ENCODE measurements at places on chromosomes 3 and 15. TPM values are rescaled to one million over a fixed set of nuclear protein-coding genes. Genes with fewer than 3 reads are reported as not detected.

GRCh38 chr15:55290528-55291057 lies 980 bp upstream of the RAB27A start:
- peak; percentile 82 for DNase-seq

GRCh38 chr3:56118968-56119367 lies 349.3 kb downstream of the ERC2 start:
- DNase-seq, result no peak

- DNase-seq, result no peak
These were observed 5.9 kb upstream of the RBPMS2 start for GRCh38 chr15:64781299-64781698.

DNA sequence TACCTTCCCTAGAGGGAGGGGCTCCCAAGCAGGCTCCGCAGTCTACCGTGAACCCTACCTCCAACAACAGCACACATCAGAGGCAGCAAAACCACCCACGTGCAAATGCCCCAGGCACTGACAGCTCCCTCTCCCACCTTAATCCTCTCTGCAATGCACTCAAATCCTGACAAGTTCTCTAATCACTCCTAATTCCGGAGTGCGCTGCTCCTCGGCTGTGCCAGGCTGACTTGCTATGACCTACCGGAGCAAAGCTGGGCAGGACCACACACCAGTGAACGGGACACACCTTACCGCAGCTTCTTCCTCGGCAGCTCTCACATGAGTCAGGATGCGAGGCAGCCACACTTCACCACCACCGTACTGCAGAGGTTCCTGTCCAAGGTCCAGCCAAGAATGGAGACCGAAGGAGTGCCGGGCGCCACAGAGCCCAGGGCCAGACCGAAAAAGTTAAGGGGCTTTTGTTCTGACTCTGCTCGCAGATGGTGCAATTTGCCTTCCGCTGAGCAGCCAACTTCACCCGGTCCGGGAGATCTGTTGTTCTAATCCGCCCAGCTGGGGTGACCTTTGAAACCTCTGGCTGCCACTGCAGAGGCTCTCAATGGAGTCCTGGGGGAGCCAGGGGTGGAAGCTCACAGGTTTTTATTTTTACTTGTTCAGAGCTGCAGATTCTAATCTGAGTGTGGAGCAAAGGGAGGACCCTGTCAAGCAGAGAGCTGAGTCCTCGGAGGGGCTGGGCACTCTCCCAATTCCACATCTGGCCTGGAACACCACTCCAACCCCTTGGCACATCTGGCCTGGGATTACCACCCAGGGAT lies 84.4 kb downstream of the MYLK start:
- DNase-seq, result no peak

DNA sequence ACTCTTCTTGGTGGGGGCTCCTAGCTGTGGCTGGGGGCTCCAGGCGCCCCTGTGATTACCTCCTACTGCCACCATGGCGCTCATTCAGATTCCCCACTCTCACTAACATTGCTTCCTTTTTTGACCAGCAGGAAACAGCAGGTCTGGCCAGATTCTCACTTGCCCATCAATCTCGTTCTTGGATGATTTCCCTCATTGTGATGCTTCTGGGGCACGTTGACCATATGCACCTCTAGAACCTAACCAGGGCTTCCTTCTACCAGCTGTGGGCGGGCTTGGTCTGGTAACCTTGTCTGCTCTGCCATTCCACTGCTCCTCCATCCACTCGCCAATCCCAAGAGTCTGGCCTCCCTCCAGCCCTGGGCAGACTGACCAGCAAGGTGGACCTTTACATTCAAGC lies 35.9 kb upstream of the PTPN23 start:
- no peak for DNase-seq

DNA sequence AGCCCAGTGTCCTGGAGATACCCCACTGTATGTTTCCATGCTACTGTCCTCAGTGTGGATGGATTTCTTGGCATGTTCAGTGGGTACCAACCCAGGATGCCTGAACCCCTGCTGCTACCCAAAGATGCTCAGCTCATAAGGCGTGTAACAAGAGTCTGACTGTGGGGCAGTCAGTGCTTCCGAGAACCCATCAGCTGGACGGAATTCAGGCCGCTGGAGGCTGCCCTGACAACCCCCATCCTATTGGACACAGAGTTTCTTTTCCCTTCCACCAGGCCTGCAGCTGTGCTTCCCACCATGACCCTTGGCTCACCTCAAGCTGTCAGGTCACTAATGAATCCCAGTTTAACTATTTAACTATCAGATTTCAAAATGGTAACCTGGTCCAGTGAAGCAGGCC lies 224.1 kb upstream of the FEZF2 start:
- DNase-seq, result no peak

GRCh38 chr3:194205675-194206133 lies 69.8 kb downstream of the HES1 start:
- no peak for DNase-seq

DNA sequence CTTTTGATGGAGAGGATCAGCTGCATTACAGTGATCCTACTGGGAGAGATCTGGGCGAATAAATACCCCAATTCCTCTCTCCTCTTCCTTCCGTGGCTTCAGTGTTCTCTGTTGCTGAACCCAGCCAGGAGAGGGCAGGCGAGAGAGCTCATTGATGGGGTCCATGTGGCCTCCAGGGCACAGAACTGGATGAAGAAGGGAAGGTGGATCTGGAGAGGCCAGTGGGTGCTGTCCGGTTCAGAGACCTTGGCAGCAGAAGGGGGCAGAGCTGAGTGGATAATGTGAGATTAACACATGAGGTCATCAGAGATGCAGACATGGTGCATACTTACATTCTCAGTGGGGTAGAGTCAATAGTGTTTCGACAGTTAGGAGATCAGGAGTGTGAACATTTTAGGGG lies 193.6 kb downstream of the CLSTN2 start:
- DNase-seq, result peak; percentile 21

GRCh38 chr3:138351151-138351550 lies 2.8 kb downstream of the MRAS start:
- DNase-seq, result no peak

GRCh38 chr15:70198441-70199123 lies 100.9 kb upstream of the TLE3 start:
- no peak for DNase-seq

DNA sequence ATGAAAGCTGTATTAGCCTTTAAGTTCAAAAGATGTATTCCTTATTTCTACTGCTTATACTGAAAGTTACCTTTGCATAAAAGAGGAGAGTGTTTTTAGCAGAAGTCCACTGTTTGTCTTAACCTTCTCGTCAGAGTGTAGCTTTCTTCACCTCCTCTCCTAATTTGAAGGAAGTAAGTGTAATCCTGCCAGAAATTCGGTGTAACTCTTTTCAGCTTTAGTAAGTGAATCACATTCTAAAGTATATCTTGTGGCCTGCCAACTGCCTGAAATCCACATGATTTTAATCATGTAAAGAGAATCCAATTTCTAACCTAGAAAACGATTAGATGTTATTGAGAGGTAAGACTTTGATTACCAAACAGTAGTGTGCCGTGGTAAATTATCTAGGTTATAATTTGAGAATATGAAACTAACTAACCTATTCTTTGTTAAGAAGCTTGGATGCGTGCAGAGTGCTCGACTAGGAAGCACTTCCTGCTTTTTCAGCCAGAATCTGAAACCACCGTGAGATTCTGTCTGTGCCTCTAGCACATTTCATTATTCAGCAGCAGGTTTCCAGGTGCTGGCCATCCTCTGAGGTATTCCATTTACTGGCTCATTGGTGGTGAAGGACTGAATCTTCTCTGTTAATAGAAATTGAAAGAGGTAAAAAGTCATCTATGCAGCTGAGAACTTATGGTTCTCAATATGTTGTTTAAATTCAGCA lies 7.5 kb downstream of the GYG1 start:
- no peak for DNase-seq

- no peak for DNase-seq
These were observed 491 bp upstream of the SENP7 start for GRCh38 chr3:101513419-101513986.

DNA sequence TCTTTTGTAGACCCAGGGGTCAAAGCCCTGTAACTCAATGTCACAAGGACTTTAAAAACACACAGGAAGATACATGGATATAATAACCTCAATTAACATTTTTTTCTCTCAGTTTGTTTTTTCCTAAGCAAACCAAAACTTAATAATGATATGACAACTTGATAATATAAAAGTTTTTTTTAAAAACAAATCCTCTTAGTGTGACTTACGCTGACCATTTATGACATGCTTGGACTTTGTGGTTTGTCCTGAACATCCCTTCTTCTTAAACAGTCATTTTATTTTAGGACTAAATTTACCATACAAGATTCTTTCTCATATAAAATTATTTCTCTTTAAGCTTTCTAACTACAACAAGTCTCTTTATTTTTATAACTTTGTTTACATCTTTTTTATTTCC lies 25.4 kb upstream of the FAM3D start:
- no peak for DNase-seq

GRCh38 chr15:43930079-43930478 lies 103.3 kb downstream of the WDR76 start:
- DNase-seq, result no peak

DNA sequence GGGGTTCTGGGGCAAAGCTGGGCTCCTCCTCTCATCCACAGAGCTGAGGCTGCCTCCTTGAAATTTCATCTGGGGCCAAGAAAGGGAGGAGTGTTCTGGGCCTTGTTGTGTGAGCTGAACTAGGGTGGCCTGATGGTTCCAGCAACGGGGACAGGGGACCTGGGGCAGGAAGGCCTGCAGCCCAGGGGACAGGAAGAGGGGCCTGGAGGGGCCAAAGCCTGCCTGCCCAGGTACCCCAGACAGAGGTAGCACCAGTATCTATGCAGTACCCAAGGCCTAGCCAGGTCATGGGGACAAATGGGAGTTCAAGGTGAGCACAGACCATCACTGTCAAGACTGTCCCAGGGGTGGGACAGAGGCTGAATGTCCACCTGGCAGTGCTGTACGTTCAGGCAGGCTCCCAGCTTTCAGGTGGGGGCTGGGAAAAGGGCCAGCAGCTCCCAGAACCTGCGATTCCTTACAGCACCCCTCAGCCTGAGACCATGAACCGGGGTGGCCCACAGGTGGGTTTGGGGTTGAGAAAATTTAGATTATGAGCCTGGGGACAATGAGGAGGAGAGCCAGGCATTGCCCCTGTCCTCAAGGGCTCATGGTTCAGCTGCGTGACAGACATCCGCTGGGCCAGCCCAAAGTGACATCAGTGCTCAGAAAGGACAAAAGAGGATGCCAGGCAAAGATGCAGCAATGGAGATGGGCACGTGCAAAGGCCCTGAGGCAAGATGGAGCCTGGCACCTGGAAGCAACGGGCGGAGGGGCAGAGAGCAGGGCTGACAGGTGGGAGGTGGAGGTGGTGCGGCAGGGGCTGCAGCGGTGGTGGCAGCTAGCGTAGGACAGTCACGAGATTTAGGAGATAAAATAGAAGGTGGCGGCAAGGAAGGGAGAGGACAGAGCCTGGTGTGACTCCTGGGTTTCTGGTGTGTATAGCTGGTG lies 28.0 kb downstream of the PSTPIP1 start:
- peak; percentile 33 for DNase-seq

GRCh38 chr3:105139881-105140560 lies 226.7 kb upstream of the ALCAM start:
- peak; percentile 10 for DNase-seq

DNA sequence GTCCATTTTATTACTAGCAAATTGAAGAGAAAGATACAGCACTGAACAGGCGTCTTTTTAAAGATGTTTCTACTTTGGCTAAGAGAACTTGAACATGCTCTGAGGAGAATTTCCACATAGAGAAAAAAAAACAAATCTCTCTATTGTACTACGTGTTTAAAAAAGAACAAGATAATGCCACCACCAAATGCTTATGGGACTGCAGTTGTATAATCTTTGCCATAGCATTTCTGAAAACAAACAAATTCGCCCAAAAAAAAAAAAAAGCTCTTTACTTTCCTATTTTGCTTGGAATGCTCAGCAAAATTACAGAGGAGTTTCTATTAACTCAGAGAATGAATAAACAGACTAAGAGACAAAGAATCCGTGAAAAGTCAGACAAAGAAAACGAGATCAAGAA lies 114.2 kb downstream of the CNTN3 start:
- DNase-seq, result no peak

- DNase-seq, result no peak
These were observed 459.3 kb upstream of the AGTR1 start for GRCh38 chr3:148238421-148238821.

DNA sequence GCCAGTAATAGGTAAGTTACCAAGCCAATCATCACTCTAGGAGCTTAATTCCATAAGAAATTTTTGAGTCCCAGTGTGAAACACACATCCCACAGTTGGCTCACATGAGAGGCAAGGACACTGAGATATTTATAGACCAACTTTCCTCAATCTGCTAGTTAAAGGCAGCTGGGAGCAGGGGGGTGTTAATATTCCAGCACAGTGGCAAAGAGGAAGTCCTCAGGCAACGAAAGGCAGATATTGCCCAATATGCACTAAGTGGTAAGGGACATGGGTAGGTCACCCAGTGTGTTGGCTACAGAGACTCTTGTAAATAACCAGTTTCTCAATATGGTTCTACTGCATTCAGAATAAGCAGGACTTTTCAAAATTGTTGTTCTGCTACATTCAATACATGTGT lies 61.0 kb downstream of the TOP2B start:
- DNase-seq, result no peak

DNA sequence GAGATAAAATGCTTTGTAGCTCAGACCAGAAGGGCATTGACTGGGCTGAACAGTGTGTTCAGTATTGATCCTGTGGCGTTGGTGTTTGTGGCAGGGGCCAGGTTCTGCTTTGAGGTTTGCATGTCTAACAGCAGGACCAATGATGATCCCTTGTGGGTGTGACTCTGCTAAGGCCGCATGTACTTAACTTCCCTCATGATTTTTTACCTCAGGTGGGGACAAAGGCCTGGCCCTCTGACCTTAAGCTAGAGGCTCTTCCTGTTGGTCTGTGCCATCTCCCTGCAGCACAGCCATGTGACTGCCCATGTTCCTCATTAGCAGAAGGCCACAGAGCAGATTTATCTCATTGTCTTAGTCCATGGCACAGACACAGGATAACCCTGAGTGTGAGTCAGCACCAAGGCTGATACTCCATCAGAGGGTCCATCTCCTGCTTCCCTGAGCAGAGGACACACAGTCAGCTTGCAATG lies 34.3 kb upstream of the BSN start:
- DNase-seq, result no peak

DNA sequence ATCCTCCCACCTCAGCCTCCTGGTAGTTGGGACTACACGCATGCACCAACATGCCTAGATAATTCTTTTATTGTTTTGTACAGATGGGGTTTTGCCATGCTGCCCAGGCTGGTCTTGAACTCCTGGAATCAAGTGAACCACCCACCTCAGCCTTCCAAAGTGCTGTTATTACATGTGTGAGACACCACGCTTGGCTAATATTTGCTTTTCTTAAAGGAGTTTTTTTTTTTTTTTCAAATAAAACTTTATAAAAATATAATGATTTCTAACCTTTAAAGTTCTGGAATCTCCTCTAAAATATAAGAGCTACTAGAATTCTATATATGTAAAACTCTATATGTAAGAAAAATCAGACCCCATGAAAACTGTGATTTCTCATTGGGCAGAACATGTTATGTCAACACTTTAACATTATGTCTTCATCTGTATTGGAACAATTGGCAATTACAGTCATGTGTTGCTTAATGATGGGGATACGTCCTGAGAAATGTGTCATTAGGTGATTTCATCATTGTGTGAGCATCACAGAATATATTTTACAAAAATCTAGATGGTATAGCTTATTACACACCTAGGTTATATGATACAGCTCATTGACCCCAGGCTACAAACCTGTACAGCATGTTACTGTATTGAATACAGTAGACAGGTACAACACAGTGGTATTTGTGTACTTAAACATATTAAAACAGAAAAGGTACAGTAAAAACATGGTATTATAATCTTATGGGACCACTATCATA lies 377.0 kb downstream of the PLCL2 start:
- no peak for DNase-seq

The IP6K1 gene
- polyA plus RNA-seq, result 15.5 TPM

The C2CD4A gene
- polyA plus RNA-seq, result 0.04 TPM

The RLBP1 gene
- not detected for polyA plus RNA-seq

The C3orf85 gene
- not detected for polyA plus RNA-seq

The PRR20G gene
- not detected for polyA plus RNA-seq

The LSMEM2 gene
- 0.61 TPM for polyA plus RNA-seq

Measured in psoas muscle (tissue), 8 donors.